ENCODE measurements at places on chromosomes 5 and 9. TPM values are rescaled to one million over a fixed set of nuclear protein-coding genes. Genes with fewer than 3 reads are reported as not detected.

PCDHA9 gene
- not detected for polyA plus RNA-seq

PCDHB12 gene
- 4.7 TPM for polyA plus RNA-seq

SLC34A1 gene
- polyA plus RNA-seq: not detected

CENPK gene
- 11.4 TPM for polyA plus RNA-seq

DBH gene
- 0.54 TPM for polyA plus RNA-seq

DNA sequence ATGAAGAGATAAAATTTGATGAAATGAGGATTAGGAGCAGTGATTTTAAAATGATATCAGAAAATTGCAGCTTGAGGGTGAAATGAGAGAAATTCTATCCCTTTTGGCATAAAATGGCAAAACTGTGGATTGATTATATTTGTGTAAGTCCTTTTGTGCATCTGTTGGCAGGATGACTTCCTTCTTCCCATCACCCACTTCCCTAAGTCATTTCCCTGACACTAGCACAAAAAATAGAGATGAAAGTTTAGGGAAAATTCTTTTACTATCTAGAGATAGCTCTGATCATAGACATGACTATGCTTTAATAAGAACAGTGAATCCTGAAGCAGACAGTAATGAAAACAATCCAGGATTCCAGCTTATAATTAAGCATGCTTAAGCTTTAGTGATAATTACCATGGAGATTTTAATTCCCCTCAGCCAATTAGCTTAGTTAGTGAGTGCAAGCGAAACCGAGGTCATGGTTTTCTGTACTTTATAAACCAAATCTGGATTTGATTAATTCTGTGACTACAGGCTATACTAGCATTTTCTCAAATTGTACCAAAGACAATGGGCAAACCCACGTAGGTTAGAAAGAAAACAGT, 163.6 kb upstream of the TARS1 start:
- DNase-seq: no peak

- no peak for DNase-seq
Measured at GRCh38 chr5:30069441-30070263, 1123.8 kb upstream of the CDH6 start.

DNA sequence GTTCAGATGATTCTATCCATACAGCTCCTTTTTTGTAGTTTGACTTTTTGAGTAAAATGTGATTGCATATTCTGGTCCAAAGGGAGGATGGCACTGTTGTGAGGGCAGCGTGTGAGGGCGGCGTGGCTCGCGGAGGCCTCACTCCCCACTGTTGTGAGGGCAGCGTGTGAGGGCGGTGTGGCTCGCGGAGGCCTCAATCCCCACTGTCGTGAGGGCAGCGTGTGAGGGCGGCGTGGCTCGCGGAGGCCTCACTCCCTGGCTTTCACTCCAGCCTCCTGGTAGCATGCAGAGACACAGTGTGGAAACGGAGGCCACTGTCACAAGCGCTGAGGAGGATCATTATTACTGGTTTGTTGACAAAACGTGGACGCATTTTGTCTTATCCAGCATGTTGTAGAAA, 79.0 kb downstream of the EHMT1 start:
- DNase-seq: no peak

GRCh38 chr5:128380337-128380736, 157.7 kb downstream of the FBN2 start:
- DNase-seq: no peak

DNA sequence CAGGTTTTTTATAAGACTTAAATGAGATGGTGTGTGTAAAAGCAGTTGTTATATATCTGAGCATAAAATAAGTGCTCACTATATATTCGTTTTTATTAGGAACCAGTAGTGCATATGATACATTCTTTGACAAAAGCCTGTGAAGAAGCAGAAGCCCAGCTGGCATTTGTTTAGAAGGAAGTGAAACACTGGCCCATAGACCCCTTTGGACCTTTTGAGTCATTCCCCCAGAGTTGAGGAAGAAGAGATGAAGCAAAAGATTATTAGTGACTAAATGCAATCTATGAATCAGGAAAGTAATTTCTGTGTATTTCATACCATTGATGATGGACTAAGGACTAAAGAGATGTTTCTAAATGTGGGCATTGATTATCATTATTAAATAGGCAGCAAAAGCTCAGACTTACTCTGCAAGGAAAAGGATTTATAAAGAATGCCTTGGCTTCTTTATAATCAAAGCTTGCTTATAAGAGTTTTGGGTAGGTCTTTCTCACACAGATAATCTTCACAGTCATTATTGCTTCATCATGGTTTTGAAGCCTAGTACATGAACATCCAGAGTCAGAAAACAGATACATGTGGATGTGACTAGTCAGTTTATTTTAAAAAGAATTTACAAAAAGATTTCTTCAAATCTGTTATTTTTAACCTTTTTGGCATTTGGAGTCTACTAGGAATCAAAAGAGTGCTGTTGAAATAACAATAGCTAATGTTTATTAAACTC, 16.9 kb upstream of the FER start:
- DNase-seq: no peak
